ENCODE measurements at places on chromosomes 11 and 22. TPM values are rescaled to one million over a fixed set of nuclear protein-coding genes. Genes with fewer than 3 reads are reported as not detected.

Gene MRGPRE
- total RNA-seq, result not detected

Gene JAML
- 0.12 TPM for total RNA-seq

Gene ELP4
- total RNA-seq, result 38.3 TPM

- DNase-seq, result no peak
Measured at GRCh38 chr11:21472261-21472660, 720.6 kb upstream of the ANO5 start.

Gene OR2AT4
- total RNA-seq, result not detected

GRCh38 chr11:118560806-118561205, 4.9 kb downstream of the IFT46 start:
- DNase-seq, result no peak
